Activated T-cell treated with anti-CD3 and anti-CD28 coated beads for 4 hours (primary cell): ENCODE measurements at places on chromosomes 5 and 9.

DNA sequence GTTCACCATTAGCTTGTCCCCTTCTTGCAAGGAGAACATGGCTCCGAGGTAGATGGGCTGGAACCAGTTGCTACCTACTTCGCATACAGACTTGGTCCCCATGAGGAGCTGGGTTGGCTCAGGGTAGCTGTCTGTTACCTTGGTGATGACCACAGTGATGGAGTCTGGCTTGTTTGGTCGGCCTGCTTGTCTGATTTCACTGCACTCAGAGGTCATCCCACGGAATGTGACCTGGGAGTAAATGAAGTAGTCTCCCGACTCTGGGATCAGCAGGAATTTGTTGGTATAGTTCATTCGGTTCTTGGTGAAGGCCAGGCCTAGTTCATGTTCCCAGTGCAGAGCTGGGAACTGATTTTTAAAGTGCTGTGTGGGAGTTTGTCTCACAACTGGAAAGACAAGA, 15.3 kb downstream of the TNFSF15 start:
- DNase-seq, result no peak

DNA sequence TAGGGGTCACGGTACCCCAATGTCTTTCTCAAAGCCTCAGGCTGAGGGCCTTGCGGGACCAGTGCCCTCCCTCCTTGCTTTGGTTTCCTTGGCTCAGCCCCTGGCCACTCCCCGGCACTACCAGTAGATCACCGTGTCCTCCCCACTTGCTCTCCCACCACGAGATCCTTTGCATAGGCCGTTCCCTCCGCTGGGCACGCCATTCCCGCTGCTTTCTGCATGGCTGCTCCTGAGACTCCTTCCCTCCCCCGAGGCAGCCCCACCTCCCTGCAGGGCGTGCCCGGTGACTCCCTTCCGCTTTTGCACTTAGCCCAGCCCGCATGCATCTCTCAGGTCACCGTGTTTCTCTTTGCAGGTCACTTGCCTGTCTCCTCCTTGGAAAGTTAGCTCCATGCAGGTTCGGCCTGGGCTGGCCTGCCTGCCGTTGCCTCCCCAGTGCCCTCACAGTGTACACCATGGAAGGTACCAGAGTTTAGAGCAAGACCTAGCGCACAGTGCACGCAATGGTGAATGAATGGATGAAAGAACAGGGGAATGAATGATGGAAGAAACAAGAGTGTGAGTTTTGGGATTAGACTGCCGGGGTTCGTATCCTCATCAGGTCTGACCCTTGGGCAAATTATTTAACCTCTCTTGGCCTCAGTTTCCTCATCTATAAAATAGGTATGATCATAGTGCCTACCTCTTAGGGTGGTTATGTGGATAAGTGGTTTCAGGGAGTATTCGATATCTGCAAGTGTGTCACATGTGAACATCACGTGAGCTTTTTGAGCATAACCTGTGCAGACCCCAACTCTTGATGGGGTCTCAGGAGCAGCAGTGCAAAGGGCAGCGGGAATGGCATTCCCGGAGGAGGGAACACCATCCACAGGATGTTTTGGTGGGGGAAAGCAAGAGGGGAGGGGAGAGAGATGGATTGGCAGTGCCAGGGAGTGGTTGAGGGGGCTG, 214.3 kb downstream of the C9orf50 start:
- DNase-seq, result no peak

DNA sequence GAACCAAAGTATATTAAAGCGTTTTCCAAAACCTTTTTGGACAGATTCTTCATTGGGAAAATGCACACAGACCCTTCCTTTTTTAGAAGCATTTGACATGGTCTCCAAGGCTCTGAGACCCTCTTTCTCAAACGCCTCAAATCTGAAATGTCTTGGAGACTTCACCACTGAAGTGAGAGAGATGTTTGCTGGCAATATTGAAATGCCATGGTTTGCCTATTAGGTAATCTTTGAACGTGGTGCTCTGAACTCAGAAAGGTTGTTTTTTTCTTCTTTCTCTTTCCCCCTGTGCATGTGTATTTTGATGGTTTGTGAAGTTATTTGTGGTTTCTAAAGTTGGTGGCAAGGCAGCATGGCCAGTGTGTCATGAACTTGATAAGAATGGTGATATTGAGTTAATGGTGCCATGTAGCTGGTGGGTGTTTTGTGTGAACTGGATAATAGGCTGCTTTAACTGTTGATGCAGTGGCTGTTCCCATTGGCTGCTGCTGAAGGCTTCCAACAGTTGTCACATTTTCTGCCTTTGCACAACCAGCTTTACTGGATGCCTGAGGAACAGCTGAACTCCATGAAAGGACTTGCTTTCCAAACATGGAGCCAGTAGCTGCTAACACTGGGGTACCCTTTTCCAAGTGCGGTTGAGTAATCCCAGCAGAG, 1.7 kb downstream of the PALM2AKAP2 start:
- no peak for DNase-seq

DNA sequence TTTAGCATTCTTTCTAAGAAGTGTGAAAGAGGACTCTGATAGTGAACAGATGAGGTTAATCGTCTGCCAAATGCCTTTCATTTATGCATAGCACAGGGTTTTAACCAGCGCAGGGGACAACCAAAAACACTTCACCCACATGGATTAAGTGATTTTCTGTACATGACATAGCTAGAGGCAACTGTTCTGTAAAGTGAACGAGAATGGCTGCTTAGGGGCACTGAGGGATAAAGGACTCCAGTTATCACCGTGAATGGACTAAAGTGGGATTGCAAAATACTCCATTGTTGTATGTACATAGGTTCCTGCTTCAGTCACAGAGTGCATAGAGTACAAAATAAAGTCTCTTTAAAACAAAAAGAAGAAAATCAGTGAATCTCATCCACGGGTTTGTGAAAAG, 456.8 kb downstream of the DMAC1 start:
- DNase-seq, result no peak

DNA sequence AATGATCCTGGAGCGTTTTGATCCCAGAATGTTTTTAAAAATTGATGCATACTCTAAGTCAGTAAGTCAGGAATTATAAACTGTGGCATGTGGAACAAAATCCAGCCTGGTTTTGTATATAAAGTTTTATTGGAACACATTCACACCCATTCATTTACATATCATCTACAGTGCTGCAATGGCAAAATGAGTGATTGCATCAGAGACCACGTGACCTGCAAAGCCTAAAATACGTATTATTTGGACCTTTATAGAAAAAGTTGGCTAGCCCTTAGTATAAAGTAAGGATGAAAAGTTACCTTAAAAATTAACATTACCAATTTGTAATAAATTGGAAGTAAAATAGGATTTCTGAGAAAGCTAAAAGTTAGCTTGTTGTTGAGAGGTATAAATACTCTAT, 95.0 kb downstream of the PCSK5 start:
- no peak for DNase-seq

DNA sequence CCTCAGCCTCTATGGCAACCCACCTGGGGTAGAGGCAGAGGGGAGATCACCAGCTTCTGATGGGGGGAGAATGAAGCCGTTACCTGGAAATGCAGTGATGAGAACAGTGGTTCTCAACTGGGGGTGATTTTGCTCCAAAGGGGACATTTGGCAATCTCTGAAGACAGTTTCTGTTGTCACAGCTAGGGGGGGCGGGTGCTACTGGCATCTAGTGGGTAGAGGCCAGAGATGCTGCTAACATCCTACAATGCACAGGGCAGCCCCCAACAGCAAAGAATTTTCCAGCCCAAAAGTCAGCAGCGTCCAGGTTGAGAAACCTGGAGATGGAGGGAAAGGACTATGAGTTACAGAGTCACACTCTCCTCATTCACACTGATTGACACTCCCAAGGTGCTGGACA, 84.5 kb downstream of the FGF1 start:
- DNase-seq, result no peak

GRCh38 chr9:109072821-109073435, 46.8 kb downstream of the TMEM245 start:
- no peak for DNase-seq

- DNase-seq, result no peak
These were observed 22.0 kb downstream of the OR2S2 start for GRCh38 chr9:35935755-35936509.

- no peak for DNase-seq
These were observed 680 bp upstream of the LPCAT1 start for GRCh38 chr5:1524481-1524798.

- DNase-seq, result no peak
These were observed 140.8 kb downstream of the HMHB1 start for GRCh38 chr5:143952809-143953208.

DNA sequence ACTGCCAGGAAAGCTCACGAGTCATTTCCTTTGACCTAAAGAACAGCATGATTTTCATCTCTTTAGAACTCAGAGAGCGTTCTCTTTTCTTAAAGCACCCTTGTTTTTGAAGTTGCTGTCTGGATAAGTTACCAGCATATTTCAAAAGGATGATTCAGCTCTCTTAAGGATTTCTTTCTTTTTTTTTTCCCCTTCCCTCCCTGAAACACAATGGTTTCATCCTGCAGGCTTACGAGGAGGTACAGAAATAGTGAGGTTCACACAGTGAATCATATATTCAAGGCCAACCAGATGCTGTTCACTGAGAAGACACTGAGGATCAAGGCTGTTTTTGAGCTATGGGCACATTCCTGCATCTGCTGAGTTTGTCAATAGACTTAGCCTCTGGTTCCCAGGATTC, 257.2 kb downstream of the KIF4B start:
- no peak for DNase-seq
